Fibroblast of skin of right biceps (primary cell): ENCODE measurements at places on chromosomes 5 and 9.

GRCh38 chr5:1881731-1882336 lies 891 bp downstream of the IRX4 start:
- no peak for DNase-seq

- DNase-seq: no peak
Measured at GRCh38 chr5:65730910-65731309, 8.9 kb downstream of the NLN start.

DNA sequence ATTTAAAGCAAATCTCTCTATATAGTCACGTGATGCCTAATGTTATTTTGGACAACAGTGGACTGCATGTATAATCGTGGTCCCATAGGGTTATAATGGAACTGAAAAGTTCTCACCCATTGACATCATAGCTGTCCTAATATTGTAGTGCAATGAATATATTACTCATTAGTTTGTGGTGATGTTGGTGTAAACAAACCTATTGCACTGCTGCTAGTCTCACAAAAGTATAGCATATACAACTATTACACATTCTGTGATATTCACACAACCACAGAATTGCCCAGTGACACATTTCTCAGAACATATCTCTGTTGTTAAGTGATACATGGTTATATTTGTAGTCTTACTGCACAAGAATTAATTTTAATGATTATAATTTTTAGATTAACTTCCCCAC lies 37.7 kb downstream of the IPO11 start:
- no peak for DNase-seq

DNA sequence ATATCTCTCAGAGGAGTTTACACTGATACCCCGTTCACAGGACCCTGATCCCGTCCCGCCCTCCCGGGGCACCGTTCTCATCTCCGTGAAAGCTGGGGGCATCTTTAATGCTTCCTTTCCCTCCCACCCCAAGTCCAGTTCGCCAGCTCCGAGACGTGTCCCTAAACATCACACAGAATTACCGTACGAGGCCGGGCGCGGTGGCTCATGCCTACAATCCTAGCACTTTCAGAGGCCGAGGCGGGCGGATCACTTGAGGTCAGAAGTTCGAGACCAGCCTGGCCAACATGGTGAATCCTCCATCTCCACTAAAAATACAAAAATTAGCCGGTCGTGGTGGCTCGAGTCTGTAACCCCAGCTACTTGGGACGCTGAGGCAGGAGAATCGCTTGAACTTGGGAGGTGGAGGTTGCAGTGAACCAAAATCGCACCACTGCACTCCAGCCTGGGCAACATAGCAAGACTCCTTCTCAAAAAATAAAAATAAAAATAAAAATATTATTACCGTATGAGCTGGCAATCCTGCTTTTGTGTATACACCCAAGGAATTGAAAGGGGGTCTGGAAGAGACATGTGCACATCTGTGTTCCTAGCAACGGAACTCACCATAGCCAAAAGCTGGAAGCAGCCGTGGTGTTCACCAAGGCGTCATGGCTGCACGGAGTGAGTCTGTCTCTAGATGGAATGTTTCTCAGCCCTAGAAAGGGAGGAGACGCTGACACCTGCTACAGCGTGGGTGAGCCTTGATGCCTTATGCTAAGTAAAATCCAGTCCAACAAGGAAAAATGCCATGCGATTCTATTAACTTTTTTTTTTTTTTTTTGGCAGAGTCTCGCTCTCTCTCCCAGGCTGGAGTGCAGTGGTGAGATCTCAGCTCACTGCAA lies 1.2 kb upstream of the ABO start:
- DNase-seq: no peak

GRCh38 chr5:150022158-150022531 lies 21.6 kb downstream of the HMGXB3 start:
- DNase-seq: peak; percentile 89

DNA sequence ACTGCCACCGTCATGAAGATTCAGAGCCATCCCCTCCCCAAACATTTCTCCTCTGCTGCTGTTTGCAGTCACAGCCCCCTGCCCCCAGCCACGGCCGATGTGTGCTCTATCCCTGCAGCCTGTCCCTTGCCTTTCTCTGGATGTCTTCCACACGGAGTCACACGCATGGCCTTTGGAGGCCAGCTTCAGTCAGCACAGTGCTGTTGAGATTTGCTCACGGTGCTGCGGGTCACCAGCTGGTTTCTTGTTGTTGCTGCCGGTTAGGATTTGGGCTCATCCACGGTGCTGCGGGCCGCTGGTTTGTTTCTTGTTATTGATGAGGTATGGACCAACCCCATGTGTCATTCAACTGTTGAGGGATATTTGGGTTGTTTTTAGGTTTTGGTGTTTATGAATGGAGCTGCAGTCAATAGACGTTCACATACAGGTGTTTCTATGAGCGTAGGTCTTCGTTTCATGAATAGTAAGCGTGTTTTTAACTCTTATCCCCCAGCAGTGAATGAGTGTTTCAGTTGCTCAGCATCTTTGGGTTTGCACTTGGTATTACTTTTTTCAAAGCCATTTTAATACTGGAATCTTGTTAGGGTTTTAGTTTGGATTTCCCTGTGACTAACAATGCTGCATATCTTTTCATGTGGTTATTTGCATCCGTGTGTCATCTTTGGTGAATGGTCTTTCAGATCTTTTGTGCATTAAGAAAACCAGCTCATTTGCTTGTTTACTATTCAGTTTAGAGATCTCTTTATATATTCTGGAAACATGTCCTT lies 57.6 kb downstream of the AHRR start:
- peak; percentile 66 for DNase-seq

- DNase-seq: no peak
Measured at GRCh38 chr9:109568568-109569210, 70.6 kb upstream of the PTPN3 start.

- DNase-seq: no peak
Measured at GRCh38 chr5:157267025-157267424, 1.1 kb downstream of the CYFIP2 start.

GRCh38 chr5:15069407-15069905 lies 197.9 kb upstream of the ANKH start:
- DNase-seq: no peak

DNA sequence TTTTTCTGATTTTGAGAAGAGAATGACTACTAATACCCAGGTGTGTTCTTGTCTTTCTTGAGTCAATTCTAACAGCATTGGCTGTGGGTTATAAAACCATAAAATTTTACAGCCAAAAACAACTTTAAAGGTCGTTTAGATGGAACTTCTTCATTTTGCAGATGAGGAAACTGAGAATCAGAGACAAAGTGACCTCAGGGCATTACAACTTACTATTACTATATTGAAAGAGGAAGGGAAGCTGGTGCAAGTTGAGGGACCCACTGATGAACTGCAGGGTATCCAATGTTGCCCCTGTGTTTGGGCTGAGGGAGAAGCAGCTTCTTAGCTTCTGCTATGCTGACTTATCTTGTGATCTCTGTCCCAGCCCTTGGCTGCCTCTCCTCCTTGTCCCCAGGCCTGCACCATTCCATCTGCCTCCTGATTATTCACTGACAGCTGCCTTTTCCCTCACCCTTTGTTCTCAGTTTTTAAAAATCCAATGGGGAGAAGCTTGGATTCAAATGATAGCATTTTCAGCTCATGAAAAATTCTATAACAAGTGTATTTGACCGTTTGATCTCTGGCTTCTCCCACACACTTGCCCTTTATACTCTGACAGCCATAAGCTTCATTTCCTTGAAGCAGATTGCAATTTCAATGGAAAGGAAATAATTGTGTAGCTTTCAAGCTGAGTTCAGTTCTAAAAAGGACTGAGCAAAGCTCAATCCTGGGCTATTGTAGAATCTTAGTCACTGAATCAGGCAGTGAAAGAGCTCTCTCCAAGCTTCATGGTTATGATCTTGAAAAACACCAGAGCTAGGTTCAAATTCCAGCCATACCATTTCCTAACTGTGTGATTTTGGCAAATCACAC lies 68.5 kb downstream of the TMC1 start:
- no peak for DNase-seq

DNA sequence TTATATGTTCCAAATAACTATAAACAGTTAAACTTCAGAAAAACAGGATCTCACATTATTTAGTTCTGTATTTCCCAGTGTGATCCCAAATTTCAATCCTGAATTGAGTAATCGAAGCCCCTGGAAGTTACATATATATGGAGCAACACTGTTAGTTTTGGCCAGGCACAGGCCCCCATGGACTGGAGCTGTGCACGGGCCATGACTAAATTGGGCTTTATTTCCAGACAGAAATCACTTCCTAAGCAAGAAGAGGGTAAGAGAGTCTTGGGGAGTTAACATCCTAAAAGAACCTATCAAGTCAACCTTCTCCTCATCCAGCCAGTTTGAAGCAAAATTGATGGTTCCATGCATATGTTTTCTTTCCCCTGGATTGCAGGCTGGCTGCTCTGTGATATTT lies 393.0 kb downstream of the TMEM167A start:
- DNase-seq: no peak

GRCh38 chr5:37552770-37553719 lies 173.9 kb downstream of the WDR70 start:
- peak; percentile 73 for DNase-seq

DNA sequence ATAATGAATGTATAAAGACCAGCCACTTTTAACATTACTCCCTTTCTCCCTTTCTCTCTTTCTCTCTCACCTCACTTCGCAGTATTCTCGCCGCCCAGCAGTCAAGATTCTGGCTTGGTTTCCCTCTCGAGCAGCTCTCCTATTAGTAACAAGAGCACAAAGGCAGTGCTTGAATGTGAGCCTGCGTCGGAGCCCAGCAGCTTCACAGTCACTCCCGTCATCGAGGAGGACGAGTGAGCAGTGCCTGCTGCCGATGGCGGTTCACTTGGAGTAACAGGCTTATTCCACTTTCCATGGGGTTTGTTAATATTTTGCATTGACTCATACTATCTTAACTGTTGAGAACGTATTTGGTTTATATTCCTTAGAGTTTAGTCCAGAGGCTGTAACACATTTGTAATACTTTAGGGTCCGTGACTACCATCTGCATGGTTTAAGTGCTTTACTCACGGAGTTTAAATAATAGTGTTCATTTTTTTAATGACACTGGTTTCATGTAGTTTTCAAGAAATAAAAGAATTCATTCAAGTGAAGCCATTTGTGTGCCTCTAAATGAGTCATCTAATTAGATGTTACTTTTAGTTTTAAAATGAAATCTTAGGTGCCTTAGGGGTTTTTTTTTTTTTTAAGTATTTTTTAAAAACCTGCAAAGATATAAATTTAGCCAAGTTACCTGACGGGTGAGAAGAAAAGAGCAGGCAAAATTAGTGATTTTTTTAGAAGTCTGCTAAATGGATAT lies 8.4 kb upstream of the DMRT3 start:
- no peak for DNase-seq

GRCh38 chr5:57825031-57825686 lies 342.5 kb upstream of the ACTBL2 start:
- peak; percentile 91 for DNase-seq

GRCh38 chr9:91714020-91714806 lies 235.8 kb downstream of the ROR2 start:
- peak; percentile 59 for DNase-seq

DNA sequence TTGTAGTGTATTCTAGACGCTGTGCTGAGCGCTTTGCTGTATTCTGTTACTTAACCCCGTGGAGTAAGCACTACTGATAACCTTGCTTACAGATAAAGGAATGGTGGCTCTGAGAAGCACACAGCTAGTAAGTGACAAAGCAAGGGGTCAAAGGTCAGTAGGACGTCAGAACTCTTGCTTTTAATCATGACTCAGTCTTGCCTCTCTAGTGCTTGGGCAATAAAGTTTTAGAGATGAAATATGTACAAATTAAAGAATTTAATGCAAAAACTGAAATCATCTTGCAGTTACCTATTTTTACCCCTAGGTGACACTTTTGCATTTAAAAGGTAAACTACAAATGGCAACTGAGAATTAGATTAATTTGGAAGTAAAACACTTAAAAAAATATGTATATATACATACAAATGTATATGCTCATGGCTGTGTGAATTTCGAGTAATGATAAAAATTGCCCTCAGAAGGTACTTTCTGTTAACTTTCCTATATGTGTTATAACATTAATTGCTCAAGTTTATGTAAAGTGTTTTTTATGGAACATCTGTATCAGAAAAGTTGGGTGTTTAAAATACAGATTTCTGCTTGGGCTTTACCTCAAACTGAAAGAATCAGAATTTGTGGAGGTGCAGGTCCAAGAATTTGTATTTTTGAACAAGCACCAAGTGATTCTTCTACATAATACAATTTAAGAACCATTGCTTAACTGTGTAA lies 175.1 kb upstream of the DAB2 start:
- peak; percentile 64 for DNase-seq

DNA sequence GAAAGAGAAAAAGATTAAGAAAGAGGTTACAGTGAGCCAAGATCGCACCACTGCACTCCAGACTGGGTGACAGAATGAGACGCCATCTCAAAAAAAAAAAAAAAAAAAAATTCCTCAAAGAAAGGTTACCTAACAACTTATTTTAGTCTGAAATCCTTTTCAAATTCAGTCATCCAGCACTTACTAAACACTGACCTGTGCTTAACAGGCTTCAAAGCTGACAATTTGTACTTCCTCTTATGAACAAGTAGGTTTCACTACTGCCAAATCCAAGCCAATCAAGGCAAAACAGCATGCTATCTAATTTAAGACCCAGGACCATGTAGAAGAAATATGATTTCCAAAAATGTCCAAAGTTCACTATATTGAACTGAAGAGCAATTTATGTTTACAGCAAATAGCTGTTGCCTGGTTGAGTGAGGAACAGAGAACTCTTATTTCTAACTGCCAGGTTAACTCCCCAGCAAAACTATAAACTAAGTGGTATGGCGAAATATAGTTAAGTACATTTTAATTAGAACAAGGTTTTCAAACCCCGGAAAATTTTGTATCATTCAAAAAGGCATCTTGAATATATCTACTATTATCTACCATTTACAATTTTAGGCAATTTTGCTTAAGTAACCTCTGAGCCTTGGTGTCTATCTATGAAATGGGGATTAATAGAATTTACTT lies 13.4 kb downstream of the PWWP2A start:
- no peak for DNase-seq

GRCh38 chr9:135552698-135553171 lies 6.8 kb downstream of the OBP2A start:
- DNase-seq: no peak

GRCh38 chr5:58493141-58493540 lies 1.9 kb downstream of the GAPT start:
- no peak for DNase-seq

DNA sequence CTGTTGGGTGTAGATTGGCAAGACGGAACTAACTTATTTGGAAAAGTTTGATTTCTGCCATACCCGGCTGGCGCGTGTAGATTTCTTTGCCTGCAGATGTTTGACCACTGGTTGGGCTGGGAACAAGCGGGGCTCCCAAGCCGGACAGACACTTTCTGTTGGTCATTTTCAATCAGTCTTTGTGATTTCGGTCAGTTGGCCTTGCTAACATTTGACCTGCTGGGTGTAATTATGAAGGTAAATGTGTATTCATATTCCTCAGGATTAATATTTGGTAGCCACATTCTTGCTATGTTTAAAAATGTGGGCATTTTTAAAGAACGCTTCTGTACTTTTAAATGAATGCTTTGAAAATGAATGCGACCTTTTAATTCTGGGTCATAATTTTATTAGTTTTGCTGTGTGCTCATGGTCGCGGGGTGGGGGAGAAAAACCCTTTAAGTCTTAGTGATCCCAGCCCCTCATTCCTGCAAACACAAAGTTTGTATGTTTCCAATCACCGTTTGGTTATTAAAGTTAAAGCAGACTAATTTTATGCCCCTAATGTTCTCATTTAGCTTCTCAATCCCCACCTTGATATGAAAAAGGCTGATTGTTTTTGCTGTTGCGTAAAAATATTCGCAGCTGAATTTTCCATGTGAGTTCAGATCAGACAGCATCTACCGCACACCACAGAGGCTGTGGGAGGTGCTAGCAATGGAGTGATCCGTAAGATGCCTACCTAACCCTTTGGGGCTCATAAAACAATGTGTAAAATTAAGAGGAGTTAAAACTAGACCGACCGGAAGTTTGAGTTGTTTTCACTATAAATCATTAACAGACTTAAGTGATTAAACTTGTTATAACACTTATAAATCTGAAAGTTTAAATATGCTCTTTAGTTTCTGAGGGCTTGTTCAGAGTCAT lies 1.5 kb downstream of the RASGRF2 start:
- DNase-seq: no peak
